ENCODE measurements at places on chromosomes 1 and 21.

- no peak for DNase-seq
Measured at GRCh38 chr1:233459470-233459945, 132.0 kb downstream of the MAP3K21 start.

- no peak for DNase-seq
Measured at GRCh38 chr1:180310095-180310494, 80.0 kb downstream of the LHX4 start.

DNA sequence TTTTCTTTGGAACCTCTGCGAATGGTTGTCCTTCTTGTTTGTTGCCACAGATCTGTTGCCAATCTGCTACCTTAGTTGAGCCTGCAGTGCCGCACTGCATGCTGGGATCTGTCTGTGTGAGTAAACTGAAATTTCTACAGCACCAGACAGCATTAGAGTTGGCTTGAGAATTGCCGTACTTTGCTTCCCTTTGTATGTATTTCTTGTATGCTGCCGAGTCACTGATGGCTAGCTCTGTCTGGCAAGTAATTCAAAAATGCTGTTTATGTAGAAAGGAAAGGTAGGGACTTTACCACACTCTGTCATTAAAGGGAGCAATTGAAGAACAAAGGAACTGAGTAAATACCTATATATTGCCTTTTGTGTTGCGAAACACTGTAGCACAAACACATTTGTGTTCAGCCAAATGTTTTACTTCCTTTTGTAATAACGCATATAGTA, 857.4 kb downstream of the USP25 start:
- no peak for DNase-seq

DNA sequence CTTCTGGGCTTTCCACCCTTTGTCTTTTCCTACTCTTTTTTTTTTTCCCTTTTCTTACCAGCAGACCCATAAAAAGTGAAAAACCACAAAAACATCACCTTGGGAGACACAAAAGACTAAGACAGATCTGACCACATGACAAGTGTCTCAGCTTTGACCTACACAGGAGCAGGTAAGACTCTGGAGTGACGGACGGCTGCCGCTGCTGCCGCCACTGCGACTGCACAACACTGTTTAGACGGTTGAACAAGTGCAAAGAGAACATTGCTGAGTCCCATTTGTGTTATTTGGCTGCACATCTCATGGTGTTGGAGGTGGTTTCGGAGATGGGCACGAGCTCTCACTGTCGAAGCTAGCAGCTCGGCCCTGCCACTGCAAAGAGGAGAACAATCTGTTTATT, 62.0 kb downstream of the SYT6 start:
- no peak for DNase-seq

GRCh38 chr1:89547563-89548116, 23.0 kb downstream of the LRRC8B start:
- no peak for DNase-seq

DNA sequence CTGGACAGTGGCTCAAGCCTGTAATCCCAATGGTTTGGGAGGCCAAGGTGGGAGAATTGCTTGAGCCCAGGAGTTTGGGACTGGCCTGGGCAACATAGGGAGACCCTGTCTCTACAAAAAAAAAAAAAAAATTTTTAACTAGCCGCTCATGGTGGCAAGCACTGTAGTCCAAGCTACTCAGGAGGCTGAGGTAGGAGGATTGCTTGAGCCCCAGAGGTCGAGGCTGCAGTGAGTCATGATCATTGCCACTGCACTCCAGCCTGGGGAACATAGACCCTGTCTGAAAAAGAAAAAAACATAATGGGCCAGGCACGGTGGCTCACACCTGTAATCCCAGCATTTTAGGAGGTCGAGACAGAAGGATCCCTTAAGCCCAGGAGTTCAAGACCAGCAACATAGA, 5.3 kb downstream of the SPATC1L start:
- DNase-seq: no peak

DNA sequence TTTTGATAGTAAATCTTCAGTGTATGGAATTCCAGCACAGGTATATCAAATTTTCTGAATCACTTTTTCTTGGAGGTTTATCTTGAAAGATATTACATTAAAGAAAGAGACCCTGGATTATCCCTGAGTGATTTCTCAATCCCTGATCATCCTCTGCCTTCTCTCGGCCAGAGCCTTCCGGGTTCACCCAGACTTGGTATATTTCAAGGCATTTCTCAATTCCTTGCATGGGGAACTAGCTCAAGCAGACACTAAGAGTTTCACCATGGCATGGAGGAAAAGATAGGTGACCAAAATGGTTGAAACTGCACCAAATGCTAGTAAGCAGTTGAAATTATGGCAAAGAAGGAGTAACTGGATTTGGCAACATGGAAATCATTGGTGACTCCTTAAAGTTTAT, 5.7 kb downstream of the VAMP4 start:
- no peak for DNase-seq

DNA sequence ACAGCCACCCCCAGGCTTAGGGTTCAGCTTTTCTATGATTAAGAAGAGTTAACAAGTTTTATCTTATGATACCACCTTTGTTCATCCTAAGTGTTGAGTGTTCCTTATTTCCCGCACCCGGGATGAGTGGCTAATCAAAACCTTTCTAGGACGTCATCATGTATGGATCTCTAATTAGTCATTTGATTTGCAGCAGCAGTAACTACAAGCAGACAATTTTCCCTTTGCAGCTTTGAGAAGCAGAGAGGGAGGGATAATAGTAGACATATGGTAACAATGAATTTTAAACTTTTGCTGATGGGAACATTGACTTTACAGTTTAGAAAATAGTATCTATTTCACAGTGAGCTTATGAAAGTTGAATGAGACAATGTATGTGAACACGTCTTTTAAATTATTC, 30.8 kb upstream of the SLC35F3 start:
- DNase-seq: no peak

GRCh38 chr1:85090225-85090624, 41.9 kb upstream of the MCOLN3 start:
- no peak for DNase-seq

DNA sequence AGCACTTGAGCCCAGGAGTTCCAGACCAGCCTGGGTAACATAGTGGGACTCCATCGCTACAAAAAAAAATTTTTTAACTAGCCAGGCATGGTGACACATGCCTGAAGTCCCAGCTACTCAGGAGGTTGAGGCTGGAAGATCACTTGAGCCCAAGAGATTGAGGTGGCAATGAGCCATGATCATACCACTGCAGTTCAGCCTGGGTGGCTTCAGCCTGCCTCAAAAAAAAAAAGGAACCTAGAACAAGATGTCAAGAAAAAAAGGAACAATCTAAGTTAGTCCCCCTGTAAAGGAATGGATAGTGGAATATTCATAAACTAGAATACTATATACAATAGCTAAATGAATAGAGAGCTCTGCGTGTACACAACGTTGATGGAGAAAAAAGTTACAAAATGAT, 14.4 kb downstream of the NSL1 start:
- DNase-seq: no peak

- no peak for DNase-seq
Measured at GRCh38 chr1:182677397-182678098, 6.8 kb downstream of the RGS8 start.

GRCh38 chr1:201742476-201742875, 86.5 kb upstream of the IPO9 start:
- DNase-seq: no peak

DNA sequence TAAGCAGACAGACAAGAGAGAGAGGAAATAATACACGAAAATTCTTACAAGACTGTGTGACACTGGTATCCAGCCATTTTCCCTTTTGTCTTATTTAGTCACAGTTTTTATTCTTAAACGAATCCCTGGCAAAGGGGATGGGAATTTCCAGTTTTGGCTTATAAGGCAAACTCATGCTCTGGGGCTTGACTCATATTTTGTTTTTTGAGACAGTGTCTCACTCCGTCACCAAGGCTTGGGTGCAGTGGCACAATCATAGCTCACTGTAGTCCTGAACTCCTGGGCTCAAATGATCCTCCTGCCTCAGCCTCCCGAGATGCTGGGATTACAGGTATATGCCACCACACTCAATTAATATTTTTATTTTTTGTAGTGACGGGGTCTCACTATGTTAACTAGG, 31.9 kb downstream of the PTGER3 start:
- no peak for DNase-seq

- DNase-seq: no peak
Measured at GRCh38 chr21:45584786-45585185, 42.5 kb upstream of the SLC19A1 start.

- DNase-seq: peak; percentile 18
Measured at GRCh38 chr1:168362991-168363390, 82.3 kb downstream of the TBX19 start.

GRCh38 chr1:12339396-12339795, 109.6 kb downstream of the VPS13D start:
- DNase-seq: no peak

DNA sequence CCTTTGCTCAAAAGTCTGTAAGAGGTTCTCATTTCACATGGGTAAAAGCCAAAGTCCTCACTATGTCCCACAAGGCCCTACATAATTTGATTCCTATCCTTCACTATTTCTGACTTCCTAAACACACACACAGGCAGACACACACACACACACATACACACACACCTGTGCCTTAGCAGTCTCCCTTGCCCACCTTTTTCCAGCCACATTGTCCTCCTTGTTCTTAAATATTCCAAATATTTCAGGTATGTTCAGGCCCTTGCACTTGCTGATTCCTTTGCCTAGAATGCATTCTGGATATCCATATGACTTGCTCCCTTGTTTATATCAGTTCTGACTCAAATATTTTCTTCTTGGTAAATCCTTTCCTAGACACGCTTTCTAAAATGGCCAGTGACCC, 54.6 kb downstream of the NTNG1 start:
- DNase-seq: no peak

- no peak for DNase-seq
Measured at GRCh38 chr1:27360159-27361043, 6.4 kb downstream of the MAP3K6 start.

GRCh38 chr1:184840596-184840995, 85.9 kb upstream of the EDEM3 start:
- no peak for DNase-seq

- DNase-seq: no peak
Measured at GRCh38 chr1:155531624-155532023, 31.0 kb downstream of the ASH1L start.

GRCh38 chr1:226158983-226159382, 27.6 kb downstream of the ACBD3 start:
- no peak for DNase-seq

DNA sequence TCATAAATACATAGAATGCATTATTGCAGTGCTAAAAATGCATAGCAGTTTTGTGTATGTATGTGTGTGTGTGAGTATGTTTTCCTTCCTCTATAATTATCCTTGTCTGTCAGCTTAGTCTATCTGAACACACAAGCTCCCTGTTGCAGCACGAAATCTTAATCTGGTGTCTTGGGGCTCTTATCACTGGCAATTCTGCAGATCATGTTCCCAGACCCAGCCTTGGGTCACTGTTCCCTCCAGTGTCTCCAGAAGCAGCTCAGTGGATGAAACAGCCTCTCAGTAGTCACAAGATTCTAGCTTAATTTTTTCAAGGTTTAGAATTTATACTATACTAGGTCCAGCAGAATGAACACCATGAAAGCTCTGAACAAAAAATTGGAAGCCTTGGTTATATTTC, 777.9 kb downstream of the MRPL39 start:
- no peak for DNase-seq

DNA sequence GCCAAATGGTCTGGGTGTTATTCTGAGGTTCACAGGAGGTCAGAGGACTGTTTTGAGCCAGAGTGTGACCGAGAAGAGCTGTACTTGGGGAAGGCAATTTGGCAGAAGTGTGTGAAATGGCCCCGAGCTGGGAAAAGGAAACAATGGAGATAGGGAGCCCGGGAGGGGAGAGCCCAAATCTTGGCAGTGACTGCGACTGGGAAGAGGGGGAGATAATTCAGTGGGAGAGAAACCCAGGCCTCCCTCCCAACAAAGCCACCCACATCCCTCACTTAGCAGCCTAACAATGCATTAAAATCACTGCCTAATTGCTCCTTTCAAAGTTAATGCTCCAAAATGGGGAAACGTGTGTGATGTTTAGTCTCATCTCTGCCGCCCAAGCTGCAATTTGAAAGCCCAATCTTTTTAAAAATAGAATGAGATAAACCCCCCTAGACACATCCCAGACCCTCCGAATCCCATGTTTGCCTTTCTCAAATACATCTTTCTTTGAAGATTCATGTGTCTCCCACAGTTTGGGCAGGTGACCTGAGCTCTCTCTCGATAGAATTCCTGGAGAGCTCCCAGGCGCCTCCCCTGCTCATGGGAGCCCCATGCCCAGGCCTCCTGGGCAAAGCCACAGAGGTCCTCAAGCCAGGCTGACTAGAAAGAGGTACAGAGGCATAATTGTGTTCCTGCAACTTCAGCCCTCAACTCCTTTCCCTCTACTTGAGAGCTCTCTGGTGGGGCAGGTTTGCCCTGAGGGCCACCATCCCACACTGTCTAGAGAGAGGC, 17.3 kb downstream of the LRRC52 start:
- DNase-seq: no peak

GRCh38 chr21:17402937-17403336, 109.9 kb upstream of the CXADR start:
- DNase-seq: no peak

DNA sequence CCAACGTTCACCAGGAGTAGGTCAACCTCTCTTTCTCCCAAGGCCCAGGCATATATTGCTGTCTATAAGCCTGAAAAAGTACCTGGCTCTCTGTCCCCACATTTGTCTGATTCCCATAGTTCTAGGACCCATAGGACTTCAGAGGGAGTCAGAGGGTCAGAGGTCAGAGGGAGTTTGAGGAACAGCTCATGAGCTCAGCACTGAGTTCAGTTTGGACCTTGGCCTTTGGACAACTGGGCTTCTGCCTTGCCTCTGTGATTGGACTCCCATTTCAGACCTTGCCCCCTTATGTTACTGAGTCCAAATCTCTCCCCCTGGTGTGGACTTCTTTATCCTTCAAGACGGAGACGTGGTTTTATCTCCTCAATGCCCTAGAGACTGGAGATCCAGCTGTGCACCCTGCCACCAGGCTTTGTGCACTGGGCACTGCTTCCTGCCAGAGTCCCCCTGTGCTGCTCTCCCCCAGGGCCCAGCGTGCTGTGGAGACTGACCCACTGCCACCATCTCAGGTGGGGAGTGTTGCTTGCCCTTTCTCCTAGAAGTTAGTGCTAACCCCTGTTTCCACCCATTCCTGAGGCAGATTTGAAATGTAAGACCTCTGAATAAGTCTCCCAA, 3.2 kb downstream of the CTSE start:
- DNase-seq: no peak

GRCh38 chr1:1034439-1034781, 14.5 kb downstream of the AGRN start:
- no peak for DNase-seq

- no peak for DNase-seq
Measured at GRCh38 chr1:18142471-18142870, 34.9 kb downstream of the IGSF21 start.

Data from activated gamma-delta T cell treated with anti-CD3 and anti-CD28 coated beads, Interleukin-2, amount 50 U/mL, for 16 hours (primary cell).